ENCODE measurements at places on chromosomes 5 and 9.
A peak's percentile ranks its signal among the peaks of the same experiment; 100 is the strongest.

DNA sequence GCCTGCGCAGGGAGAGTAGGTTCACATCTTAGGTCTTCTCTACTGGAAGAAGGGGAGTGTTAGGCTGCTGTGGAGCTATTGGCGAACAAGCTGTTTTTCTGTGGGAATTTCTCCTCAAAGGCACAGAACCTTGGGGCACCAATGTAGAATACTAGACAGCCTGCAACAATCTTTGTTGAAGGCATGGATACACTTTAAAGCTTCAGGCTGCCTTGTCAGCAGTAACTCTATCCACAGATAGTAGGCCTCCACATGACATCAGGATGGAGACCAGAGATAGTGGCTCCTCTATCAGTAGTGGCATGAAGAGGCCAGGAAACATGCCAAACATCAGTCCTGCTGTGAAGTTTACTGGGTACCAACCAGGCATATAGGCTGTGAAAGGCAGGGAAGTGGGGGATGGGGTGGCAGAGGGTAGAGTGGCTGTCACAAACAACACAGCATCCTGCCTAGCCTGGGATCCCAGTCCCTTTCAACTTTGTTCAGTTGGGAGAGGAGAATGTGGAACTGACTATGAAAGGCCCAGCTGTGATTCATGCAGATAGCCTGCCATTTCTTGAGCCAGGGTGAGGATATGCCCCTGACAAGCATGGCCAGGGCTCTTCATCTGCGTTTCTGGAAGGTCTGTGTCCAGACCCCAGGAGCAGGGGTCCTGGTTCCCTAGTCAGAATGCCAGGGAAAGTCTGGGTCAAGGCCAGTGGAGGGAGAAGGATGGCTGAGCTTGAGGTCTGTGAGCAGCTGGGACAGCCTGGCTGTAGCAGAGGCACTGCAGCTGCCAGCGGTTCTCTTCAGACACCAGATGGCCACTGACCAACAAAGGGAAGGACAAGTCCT lies 1.0 kb upstream of the HK3 start:
- DNase-seq, result no peak

- DNase-seq, result peak; percentile 71
Observed at GRCh38 chr9:74777136-74777879, 110.4 kb downstream of the TRPM6 start.

DNA sequence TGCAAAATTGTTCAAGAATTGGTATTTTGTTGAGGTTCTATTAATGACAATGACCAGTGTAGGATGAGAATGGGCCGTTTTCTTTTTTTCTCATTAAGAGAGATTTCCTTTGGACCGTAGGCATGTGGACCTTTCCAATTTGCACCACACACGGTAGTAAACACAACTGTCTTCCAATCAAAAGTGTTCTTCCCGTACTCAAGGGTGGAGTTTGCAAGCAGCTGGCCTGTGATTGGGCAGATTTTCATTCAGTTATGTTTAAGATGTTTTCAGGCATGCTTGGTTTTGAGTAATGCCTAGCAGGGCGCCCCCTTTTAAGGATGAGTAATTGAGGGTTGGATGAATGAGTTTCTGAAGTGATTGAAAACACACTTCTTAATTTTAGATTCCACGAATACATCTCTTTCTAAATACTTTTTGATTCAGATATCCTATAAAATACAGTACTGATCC lies 2.5 kb downstream of the KDM3B start:
- peak; percentile 53 for DNase-seq

DNA sequence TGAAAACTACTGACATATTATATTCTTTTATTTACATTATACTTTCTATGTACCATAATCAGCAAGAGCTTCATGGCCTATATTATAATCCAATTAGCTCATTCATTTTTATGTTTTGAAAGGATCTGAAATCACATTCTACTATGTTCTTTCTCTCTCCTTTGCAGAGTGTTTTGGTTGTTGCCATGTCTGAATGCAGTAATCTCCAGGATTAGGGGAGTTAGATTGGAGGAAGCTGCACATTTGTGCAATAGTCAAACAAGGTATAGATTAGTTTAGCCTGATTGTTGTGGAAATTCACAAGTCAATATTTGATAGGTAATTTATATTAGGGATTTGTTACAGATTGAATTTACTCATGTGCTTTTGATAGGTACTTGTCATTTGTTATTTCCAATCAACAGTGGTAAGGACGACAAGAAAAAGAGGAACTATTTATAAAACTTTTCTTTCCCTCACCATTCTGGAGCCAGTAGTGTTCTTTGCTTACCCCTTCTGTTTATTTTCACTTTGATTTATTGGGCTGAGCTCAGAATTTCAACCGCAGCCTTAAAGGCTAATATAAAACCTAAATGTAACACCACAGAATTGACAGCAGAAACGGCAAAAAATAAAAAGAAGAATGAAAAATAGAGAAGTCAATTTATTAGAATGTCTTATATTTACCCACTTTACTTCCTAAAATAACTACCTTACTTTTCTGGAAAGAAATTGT lies 597.0 kb downstream of the CHSY3 start:
- no peak for DNase-seq

GRCh38 chr9:76351006-76351405 lies 43.2 kb downstream of the RFK start:
- DNase-seq, result no peak

GRCh38 chr5:143534761-143535154 lies 131.3 kb upstream of the NR3C1 start:
- DNase-seq, result no peak

DNA sequence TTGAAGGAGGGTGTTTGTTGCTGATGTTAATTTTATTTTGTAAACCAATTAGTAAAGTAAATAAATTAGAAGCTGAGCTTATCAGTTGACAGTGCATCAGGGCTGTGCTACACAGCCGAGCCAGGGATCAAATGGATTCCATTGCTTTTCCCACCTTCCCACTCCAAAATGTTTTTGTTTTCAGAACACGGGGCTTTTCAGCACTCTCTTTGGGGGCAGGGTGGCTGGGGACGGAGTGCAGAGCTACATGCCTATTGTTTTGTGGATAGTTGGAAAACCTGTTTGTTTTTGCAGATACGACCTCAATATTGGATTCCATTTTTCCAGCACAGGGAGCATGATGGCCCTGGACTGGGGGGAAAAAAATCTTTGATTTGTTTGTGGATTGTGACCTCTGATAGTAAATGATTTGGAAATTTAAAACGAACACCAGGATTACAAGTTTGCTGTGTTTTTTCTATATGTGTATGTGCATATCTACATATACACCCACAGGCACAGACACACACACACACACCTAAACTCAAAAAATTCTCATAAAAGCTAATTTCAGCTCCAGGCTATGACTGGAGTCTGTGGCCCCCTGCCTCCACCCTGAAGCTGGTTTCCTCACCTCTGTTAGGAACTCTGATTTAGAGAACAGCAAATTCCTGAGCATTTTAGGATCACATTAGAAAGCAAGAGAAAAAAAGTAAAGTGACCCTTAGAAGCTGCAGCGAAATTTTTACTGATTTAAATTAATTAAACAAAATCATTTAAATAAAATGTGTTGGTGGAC lies 371.7 kb upstream of the IRX2 start:
- no peak for DNase-seq

DNA sequence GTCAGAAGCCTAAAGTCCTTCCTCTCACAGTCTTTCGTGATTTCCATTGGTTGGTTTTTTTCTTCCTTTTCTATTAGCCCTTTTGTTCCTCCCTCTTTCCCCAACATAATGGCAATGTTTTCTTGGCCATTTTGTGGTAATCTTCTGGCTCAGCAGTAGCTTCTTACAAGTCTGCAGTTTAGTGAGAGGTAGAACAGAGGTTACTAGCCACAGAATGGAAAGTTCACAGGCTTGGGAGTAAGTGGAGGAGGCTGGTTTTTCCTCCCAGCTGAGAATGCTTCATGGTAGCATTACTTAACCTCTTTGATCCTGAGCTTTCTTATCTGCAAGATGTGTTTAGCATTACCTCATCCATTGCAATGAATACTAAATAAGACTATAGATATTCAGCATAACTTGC lies 346.9 kb downstream of the NFIB start:
- no peak for DNase-seq

- no peak for DNase-seq
Observed at GRCh38 chr5:158614951-158615350, 484.8 kb downstream of the EBF1 start.

GRCh38 chr9:124654431-124654830 lies 116.7 kb downstream of the NR6A1 start:
- no peak for DNase-seq

- DNase-seq, result no peak
Observed at GRCh38 chr5:134945041-134945440, 22.7 kb upstream of the CATSPER3 start.

- DNase-seq, result no peak
Observed at GRCh38 chr9:130359819-130360218, 84.9 kb upstream of the ASS1 start.

Measured in stimulated activated naive CD8-positive, alpha-beta T cell treated with anti-CD3 and anti-CD28 coated beads, Interleukin-15, Interleukin-2, amounts not matched to agents 100 U/mL and 50 U/mL, for 24 hours (primary cell).